ENCODE measurements at places on chromosomes 3 and 15.

DNA sequence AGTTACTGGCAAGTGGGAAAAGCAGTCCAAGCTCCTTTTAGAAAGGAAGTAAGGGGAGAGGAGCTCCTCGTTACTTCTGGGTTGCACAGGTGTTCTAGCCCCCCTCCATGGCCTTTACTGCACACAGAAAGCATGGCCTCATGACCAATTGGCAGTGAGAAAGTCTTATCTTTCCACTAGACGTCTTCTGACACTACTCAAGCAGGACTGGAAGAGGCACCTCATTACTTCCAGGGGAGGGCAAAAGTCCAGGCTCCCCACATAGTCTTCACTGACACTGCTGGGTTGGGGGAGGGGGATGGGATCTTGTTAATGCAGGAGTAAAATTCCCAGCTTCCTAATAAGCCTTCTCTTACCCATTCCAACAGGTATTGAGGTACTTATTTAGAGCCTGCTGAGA, 27.6 kb upstream of the TM2D3 start:
- no peak for DNase-seq

DNA sequence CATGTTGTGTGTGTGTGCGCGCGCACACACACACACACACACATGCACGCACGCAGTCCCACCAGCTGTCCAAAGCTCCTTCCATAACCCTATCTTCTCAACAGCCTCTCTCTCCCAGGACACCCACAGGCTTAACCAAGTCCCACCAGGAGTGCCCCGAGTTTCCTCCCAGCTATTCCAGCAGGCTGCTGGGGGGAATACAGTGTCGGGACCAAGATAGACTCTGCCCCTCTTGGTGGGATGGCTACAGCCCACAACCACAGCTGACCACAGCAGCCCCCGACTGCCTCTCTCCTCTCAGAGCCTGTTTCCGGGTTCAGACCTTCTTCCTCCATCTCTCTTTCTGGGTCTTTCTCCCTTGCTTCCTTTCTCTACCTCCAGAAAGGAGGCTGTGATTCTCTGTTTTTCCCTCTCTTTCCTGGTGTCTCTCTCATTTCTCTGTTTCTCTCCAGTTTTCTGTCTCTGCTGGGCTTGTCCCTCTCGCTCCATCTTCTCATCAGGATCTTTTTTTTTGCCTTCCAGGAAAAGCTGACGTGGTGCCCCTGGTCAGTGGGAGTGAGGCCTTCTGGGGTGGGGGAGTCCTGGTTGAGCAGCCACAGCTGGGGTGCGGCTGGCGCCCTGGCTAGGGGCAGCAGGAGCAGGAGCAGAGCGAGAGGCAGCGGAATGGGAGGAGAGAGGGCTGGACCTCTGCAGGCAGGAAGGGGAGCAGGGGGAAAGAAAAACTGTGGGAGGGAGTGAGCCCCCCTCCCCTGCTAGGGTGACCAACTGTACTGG, 3.3 kb upstream of the ISLR start:
- DNase-seq: no peak

GRCh38 chr3:31903686-31904431, 77.2 kb downstream of the OSBPL10 start:
- DNase-seq: no peak

- DNase-seq: peak; percentile 31
These were observed 28.5 kb downstream of the UBE2E1 start for GRCh38 chr3:23834082-23834870.

Data from cardiac fibroblast (primary cell).